EL (cell line): ENCODE measurements at places on chromosomes 7 and 10.

GRCh38 chr7:22607180-22607579 is 107.2 kb upstream of the STEAP1B start:
- DNase-seq, result no peak

GRCh38 chr10:43195557-43195956 is 57.3 kb downstream of the CSGALNACT2 start:
- no peak for DNase-seq

DNA sequence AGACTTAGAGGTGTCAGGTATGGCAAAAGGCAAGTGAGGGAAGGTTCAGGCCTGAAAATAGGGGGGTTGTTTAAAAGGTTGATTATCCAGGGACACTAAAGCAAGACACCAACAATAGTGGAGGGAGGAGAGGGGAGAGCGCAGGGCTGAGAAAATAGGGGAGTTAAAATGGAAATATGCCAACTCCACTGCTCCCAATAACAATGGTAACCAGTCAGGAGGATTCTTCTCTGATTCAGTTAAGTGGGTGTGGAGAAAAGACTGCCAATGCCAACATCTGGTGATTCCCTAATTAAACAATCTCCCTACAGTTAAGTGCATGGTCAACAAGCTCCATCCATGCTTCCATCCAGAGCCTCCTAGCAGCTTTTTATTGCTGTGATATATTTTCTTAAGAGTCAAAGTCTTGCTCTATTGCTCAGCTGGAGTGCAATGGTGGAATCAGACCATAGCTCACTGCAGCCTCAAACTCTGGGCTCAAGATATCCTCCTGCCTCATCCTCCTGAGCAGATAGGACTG is 183.3 kb downstream of the JAZF1 start:
- no peak for DNase-seq

DNA sequence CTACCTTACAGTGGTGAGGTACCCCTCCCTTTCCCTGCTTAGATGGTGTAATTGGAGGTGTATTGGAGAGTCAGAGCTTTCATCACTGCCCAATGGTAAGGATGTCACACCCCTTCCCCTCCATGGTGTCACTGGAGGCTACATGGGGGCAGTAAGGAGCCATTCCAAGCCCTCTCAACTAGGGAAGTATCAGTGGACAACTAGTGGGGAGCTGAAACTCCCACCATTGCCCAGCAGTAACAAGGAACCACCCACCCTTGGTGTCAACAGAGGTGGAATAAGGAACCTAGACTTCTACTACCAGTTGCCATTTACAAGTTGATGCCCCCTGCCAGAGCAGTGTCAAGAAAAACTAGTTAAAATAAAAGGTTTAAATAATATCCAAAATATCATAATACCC is 2.8 kb upstream of the HIBADH start:
- no peak for DNase-seq

GRCh38 chr10:75444781-75445386 is 13.5 kb downstream of the LRMDA start:
- DNase-seq, result peak; percentile 39

DNA sequence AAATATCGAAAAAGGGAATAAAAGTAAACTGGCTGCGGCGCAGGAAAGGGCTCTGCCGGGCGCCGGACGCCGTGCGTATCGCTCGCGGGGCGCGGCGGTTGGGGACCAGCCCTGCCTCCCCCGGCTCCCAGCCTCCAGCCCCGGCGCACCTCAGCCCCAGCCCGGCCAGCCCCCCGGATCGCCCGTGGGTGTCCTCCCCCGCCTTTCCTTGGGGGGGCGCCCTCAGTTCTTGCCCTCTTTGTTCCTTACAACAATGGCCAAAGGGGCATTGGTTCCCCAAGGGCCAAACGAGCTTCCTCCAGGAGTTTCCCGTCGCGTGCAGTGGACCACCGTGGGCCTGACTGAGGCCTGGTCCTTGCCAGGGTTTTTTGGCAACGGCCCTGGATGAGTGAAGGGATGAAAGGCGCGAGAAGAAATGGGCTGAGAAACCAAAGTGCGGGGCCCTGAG is 1.2 kb downstream of the MACROH2A2 start:
- peak; percentile 18 for DNase-seq

- no peak for DNase-seq
Observed at GRCh38 chr10:42645516-42645915, 7.1 kb upstream of the ZNF33B start.

DNA sequence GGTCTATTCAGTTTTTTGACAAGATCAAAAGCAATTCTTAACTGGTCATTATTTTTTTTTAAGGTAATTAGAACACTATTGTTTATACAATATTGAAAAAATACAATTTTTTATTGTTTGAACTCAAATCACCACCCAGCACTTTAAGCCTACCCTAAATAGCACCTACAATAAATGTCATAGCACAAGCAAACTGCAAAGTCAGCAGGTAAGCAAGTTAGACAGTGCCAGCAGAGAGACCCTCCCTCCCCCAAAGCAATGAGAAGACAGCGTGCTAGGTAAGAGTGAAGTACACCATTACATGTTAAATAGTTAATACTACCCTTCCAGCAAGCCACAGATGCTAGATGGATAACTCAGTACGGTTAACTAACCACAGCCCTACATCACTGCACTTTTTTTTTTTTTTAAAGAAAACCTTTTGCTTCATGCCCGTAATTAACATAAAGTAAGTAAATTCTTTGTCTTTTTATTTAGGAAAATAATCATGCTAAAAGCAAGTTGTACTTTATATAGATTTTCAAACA is 120.0 kb downstream of the UBE2H start:
- no peak for DNase-seq

DNA sequence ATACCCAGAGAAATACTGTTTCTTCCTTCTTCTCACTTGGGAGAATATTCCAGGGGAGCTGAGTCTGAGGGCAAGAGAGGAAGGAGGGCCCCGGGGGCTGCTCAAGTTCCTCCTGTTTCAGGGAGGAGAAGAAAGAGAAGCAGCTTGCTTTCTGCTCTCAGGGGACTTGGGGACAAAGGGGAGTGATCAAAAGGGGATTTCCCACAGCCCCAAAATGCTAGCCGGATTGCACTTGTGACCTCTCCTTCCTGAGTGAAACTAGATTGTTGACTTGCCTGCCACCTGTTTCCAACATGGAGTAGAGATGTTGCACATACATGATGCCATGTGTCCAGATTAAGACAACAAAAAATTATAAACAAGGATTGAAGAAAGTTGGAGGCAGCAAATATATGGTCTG is 28.7 kb upstream of the PDCD4 start:
- no peak for DNase-seq
